ENCODE measurements at places on chromosomes 6 and 20. TPM values are rescaled to one million over a fixed set of nuclear protein-coding genes. Genes with fewer than 3 reads are reported as not detected.

DNA sequence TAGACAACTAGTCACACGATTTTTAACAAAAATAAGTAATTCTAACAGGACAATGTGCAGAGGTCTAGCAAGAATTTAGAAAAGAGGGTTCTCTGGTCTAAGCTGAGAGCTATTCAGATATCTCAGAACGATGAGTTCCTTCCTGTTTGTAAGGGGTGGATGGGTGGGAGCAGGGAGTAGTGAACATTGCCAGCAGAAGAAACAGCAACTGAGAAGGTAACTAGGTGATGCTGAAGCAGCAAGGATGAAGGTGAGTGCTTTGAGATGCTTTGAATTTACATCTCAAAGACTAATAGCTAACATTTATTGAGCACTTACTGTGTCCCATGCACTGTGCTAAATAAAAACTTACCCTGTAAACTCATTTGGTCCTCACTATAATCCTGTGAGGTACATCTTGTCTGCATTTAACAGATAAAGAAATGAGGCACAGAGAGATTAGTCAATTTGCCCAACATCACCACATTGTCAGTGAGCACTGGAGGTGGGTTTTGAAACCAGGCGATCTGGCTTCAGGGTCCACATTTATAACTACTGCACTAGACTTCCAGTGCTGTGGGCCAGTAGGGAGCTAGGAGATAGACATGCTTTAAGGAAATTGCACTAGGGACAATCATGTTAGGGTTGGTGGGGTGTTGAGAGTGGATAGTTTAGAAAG, 15.7 kb downstream of the BRD2 start:
- no peak for DNase-seq

DNA sequence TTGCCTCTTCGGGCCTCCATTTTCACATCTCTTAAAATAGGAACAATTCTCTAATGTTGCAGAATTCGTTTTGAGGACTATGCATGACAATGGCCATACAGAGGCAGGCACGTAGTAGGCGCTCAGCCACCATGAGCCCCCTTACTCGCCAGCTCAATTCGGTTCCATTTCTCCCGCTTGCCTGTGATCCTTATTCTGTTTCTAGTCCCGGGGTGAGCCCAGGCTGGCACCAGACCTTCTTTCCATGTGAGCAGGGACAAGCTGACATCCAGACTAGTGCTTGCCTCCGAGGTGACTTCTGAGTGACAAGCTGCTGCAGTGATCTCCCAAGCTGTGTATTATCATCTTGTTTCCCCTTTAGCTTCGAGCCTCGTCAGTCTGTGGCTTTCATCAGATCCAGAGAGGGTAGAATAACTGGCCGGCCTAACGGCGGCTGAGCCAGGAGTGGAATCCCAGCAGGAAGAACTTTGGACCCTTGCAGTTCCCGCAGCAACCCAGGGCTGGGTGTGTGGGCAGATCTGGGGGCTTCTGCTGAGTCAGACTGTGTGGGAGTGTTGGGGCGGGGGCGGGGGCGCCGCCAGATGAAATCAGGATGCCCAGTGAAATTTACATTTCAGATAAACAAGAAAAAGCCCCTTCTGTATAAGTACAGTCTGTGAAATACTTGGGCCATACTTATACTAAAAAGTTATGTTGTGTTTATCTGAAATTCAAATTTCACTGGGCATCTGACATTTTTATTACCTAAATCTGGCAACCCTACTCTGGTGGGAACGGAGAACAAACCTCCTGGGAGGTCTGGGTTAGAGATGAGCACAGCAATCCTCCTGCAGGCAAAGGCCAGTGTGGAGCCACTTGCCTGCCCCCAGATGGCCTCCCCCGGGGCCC, 10.9 kb downstream of the BANF2 start:
- DNase-seq, result peak; percentile 49

DNA sequence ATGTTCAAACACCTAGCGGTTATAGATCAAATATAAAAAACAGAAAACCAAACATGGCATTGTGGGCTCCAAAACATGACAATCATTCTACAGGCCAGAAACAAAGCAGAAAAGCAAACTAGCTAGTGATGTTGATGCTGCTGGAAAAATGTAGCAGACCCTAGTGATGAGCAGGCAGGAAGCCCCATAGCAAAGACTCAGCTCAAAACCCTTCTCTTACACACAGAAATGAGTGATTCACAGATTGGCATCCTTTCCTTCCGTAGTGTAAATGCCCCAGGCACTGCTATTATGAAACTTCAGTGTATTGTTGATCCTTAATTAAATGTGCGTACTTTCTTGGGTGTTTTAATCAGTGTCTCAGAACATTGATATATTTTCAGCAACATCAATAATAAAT, 425.1 kb downstream of the UTRN start:
- DNase-seq, result no peak

DNA sequence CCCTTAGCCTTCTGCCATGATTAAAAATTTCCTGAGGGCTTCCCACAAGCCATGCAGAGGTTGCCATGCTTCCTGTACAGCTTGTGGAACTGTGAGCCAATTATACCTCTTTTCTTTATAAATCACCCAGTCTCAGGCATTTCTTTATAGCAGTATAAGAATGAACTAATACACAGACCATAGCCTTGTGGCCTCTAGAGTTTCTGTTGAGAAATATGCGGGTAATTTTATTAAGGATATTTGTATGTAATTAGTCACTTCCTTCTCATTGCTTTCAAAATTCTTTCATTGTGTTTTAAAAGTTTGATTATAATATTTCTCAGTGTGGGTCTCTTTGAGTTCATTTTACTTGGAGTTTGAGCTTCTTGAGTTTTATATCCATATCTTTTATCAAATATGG, 484.9 kb downstream of the COL12A1 start:
- no peak for DNase-seq

DNA sequence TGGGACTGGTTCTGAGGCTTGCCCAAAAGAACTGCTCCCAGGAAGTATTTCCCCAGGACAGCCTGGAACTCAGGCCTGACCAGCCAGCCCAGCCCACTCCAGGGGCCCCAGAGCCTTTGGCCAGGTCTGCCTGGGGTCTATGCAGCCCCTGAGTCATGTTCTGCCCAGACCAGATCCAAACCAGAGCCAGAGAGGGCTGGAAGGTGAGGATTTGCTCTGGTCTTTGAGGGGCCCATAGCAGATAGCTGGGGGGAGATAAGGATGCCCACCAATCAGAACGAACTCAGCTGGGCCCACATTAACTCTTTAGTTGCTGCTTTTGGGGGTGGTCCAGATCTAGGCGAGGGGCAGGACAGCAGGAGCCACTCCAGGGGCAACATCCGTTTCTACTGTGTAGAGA, 16.8 kb downstream of the C6orf132 start:
- no peak for DNase-seq

DNA sequence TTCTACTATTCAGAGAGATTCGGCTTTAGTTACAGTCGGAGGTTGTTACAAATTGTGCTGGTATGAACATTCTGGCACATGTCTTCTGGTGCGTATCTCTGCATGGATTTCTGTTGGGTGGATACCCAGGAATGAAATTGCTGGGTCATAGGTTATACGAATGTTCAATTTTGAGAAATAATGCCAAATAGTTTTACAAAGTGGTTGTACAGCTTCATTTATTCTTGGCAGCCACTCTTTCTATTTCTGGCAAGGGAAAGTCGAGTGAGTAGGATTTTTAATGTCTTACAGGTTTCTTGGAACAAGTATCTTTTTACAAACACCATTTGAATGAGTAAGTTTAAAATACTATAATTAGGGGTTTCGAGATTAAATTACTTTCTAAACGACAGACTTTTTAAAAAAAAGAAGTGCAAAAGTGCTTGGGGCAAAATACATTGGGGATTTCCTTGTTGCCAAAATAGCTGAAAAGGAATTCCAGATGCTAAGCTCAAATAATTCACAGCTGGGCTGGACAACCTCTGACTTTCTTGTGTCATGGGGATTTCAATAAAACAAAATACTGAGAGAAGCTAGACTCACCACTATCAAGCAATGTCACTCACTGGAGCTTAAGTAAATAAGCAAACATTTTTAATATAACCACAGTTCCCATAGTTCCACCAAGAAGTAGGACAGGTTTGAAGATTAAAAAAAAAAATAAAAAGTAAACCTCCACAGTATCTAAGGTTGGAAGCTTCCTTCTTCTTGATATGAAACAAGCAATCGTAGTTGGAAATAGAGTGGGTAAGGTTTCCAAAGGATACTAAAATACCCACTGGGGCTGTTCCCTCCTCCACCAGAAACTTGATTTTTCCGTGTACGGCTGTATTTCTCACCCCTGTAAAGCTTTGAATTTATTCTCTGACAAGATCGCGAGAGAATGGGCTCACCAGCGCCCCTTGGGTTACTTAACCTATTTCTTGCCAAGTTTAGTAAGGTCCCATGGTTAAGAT, 21.6 kb upstream of the GFOD1 start:
- no peak for DNase-seq

- no peak for DNase-seq
Observed at GRCh38 chr6:43074847-43075669, 1.1 kb upstream of the PTK7 start.

DNA sequence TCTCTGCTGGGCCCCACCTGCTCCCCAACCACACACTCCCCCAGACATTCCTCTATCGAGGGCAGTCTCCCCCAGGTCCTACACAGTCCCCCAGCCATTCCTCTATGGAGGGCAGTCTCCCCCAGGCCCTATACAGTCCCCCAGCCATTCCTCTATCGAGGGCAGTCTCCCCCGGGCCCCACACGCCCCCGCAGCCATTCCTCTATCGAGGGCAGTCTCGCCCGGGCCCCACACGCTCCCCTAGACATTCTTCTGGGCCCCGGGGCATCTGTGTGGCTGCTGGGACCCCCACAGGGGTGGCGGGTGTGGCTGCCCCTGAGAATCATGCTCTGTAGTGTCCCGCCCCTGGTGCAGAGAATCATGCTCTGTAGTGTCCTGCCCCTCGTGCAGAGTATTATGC, 43.6 kb upstream of the BHLHE23 start:
- DNase-seq, result no peak

DNA sequence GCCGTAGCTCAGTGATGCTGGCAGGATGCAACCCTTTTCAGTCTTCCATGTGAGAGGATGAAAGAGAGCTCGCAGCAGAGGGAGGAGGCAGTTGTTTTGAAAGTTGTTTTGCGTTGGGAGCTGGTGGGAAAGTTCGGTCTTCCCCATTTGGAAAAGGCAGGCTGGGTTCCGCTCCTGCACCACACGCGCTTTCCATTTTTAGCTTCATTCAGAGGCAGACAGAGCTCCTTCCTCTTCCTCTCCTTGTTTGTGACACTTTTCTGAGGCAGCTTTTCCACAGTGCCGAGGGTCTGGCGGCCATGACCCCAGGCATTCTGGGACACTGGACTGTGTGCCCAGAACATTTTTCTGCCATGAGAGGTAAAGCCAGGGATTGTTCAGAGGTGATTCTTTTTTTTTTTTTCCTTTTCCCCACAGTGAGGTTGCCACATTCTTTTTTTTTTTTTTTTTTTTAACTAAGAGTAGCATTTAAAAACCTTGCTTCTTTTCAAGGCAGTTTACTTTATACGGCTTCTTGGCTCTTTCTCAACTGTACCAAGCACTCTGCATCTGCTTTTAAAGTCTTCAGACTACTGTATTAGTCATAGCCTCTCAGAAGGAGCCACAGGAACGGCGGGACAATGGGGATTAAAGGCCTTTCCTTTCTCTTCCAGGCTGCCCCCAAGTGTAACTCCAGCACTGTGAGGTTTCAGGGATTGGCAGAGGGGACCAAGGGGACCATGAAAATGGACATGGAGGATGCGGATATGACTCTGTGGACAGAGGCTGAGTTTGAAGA, 1.6 kb downstream of the PRDM1 start:
- DNase-seq, result no peak

DNA sequence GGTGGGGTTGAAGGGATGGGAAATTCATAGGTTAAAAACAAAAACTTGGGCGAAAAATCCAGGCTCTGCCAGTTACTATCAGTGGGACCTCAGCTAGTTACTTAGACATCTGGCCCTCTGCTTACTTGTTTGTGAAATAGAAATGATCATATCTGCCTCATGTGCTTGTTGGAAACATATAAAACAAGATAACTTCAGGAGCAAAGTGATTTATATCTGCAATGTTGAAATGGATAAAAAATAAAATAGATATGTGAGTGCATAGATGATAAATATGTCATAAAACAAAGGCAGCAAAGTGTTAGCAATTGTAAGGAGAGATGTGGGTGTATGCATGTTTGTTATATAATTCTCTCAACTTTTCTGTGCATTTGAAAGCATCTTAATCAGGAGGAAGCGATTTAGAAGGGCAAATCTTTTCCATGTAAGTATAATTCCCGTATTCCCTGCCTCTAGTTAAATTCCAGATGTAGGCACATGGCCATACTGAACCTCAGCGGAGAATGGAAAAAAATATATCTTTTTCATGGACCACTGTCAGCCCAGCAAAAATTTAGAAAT, 579.0 kb upstream of the FLRT3 start:
- DNase-seq, result no peak

DNA sequence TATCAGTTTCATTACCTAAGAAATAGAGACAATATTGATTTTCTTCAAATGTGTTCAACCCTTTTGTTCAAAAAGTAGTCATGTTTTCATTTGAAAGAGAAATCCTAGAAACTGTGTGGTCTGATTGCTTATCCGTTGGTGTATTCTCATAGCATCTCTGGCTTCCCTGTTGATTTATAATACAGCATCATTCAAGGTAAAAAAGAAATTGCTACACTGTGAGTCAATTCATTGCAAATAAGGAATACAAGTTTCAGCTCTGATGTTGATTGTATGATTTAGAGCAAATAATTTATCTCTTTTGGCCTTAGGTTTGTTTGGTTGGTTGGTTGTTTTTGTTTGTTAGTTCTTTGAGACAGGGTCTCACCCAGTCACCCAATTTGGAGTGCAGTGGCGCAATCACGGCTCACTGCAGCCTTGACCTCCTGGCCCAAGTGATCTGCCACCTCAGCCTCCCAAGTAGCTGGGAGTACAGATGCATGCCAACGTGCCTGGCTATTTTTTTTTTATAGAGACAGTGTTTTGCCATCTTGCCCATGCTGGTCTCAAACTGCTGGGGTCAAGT, 185.5 kb upstream of the TNFAIP3 start:
- DNase-seq, result no peak

GRCh38 chr6:157272866-157273755, 50.2 kb downstream of the TMEM242 start:
- DNase-seq, result no peak

GRCh38 chr20:18057994-18058349, 256 bp upstream of the OVOL2 start:
- no peak for DNase-seq

Gene MYH7B
- total RNA-seq, result 1.4 TPM

Gene DSTN
- total RNA-seq, result 603 TPM

Gene FAM184A
- total RNA-seq, result 2.3 TPM

Gene AGER
- 16.9 TPM for total RNA-seq

Gene KCNK15
- total RNA-seq, result 3.4 TPM

Gene LRRC1
- 46.9 TPM for total RNA-seq

Gene SLC35F1
- total RNA-seq, result 0.91 TPM

Gene LGSN
- total RNA-seq, result not detected

Gene TNF
- total RNA-seq, result 0.36 TPM

Data from ureter (tissue), 1 donor.